NCI-H774 (cell line): ENCODE measurements at places on chromosomes 1 and 21.

- DNase-seq: no peak
Observed at GRCh38 chr1:198880397-198880796, 241.6 kb downstream of the PTPRC start.

- DNase-seq: no peak
Observed at GRCh38 chr1:214966346-214966745, 116.2 kb upstream of the KCNK2 start.

GRCh38 chr1:231286603-231287002, 45.6 kb downstream of the GNPAT start:
- no peak for DNase-seq

DNA sequence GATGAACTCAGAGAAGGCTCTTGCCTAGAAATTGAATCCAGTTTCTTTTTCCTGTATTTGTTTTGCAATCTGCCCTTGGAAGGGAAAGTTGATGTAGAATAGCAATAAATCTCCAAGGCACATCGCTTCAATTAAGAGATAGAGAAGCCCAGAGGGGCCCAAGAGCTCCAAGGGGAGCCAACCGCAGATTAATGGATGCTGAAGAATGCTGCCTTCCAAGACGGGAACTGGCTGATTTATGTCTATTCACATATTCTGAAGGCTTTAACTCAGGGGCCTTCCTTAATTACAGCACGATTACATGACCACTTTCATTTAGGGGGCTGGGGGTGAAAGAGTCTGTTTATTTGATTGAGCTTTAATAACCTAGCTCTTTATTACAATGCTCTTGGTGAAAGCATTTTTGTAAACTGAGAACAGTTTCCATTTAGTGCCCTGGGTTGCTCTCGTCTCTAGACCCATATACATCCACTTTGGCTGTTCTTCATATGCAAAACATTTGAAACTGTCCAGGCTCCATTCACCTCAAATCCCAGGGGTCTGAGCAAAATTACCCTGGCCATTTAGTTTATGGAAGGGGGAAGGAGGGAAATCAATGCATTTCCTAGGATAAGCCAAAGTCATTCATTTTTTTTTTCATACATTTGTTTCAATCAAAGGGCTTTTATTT, 87.4 kb upstream of the CLDN14 start:
- DNase-seq: no peak
